Uterus (tissue), 4 donors: ENCODE measurements at places on chromosomes 3 and 15. TPM values are rescaled to one million over a fixed set of nuclear protein-coding genes. Genes with fewer than 3 reads are reported as not detected.

Gene CLDN1
- total RNA-seq: 15.1 TPM

Gene LIPH
- not detected for total RNA-seq

Gene PPP1R14D
- not detected for total RNA-seq

Gene SERINC4
- 0.28 TPM for total RNA-seq

Gene RLBP1
- total RNA-seq: not detected

Gene SLC24A5
- total RNA-seq: not detected

Gene BUB1B
- total RNA-seq: 31.5 TPM

Gene CCDC39
- not detected for total RNA-seq

Gene IGSF10
- total RNA-seq: 3.5 TPM

Gene ZNF80
- not detected for total RNA-seq

Gene TM6SF1
- total RNA-seq: 5.1 TPM

Gene FGF12
- not detected for total RNA-seq

Gene C3orf33
- total RNA-seq: 9.0 TPM

Gene FEZF2
- not detected for total RNA-seq

Gene SPINK8
- not detected for total RNA-seq

Gene DNAH12
- not detected for total RNA-seq

Gene HHLA2
- not detected for total RNA-seq

Gene STRIT1
- not detected for total RNA-seq

Gene EOGT
- total RNA-seq: 52.3 TPM

Gene IL17RE
- total RNA-seq: 10.7 TPM
